ENCODE measurements at places on chromosomes 5 and 9.

GRCh38 chr5:139960723-139961383 is 82.2 kb downstream of the NRG2 start:
- DNase-seq = no peak

DNA sequence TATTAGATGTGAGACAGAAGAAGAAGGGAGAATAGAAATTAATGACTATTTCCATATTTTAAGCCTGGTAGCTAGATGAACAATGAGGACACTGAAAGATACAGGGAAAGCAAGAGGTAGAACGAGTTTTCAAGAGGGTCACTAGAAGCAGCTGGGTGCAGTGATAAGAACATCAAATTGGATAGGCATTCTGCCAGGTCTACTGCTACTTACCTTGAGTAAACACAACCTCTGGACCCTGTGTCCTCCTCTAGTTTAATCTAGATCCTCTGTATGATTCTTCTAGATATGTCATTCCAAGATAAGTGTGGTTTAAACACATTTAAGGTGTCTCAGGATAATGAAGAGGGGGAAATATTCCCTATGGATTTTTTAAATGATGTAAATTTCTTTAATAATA is 31.2 kb downstream of the OTP start:
- DNase-seq = no peak

- no peak for DNase-seq
Observed at GRCh38 chr9:83981126-83981871, 694 bp downstream of the RMI1 start.

- DNase-seq = peak; percentile 42
Observed at GRCh38 chr5:91049800-91050199, 333.3 kb downstream of the ARRDC3 start.

DNA sequence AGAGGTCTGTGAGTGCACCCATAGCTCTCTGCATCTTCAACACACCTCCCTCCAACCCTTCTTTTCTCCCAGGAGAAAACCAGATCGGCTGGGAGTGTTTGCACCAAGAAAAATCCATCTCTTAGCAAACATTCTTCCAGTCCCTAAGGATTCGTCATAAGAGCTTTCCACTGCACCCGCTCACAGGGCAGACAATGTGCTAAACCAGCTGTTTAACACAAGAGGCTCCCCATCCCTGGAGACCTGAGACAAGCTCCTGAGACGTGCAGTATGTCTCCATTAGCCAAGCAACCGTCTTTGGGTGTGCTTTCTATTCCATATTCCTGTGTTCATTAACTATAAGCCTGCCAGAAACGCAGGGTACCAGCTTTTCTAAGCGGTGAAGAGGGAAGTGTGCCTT is 93.6 kb upstream of the ZNF462 start:
- DNase-seq = no peak

DNA sequence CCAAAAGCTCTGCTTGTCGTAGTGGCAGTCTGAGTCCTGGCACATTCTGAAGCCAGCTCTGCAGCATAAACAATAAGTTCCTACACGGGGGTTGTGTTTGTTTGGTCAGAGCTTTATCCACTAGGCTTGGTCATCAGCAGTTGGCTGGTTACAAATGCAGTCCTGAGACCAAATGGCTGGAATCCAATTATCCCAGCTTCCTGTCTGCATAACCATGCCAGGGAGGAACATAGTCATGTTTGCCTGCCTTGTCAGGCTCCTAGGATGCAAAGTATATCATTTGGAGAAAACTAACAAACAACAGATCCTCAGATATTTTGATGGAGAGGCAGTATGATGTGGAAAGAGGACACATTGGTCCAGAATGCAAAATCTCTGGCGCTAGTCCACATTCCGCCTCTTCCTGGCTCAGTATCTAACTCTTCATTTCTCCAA is 85.8 kb downstream of the FBXO38 start:
- no peak for DNase-seq

DNA sequence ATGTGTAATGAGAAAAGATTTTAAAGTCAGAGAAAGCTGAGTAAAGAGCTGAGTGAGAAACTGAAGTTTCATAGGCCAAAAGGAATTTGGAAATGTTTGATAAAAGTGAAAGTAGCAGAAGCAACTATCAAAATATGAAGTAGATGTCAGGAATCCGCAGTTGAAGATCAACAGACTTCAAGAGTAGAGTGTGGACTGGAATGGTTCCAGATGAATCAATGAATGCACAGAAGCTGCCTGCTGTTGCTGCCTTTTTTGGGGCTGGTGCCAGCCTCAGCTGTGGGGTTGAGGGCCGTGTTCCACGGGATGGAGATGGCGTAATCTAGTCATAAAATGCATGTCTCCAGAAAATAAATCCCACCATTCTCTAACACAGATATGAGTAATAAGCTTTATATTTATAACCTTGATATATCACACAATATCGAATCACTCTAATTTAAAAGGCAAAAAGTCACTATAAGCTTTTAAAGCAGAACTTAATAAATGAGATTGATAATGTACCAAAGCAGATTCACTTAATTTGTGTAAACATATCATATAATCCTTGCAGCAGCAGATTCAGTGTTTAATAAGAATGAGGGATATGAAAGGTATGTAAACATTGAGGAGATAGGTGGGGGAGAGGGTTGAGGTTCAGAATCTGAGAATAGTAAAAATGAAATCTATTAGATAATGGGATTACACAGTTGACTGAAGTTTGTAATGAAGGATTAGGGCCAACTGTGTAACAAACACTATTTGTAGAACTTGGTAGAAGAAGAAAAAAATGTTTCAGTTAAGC is 652.3 kb upstream of the FTMT start:
- DNase-seq = no peak

DNA sequence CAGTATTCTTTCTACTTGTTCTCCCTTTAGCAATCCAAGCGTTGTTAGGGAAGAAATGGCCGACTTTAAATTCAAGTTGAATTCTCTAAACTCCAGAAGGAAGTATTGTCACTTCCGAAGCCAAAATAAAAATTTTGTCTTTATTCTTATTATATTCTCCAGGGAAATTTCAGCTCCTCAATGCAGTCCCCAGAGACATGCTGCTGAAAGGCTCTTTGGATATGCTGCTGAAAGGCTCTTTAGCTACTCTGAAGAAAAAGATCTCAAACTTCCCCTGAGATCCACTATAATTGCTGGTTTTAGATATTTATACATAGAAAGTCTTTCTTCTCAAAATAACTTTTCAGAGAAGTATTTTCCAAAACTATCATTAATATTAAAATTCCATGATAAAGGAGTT is 92.3 kb upstream of the PARP8 start:
- no peak for DNase-seq

DNA sequence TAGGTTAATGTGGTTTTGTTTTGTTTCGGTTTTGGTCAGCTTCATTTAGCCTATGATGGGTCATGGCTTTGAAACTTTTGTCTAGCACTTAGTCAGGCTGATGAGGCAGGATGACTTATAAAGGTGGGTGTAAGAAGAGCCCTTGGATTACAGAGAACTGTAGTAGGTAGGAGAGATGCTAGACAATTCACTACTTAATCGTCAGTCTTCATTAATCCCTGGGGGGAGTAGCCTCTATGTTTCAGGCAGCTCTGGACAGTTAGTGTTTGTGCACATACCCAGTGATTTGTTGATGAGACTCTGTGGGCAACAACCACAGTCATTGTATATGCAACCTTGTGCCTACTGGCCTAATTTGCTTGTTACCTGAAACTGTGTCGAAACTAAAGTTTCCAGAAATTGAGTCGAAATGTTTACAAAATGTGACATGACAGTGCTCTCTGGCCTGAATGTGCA is 113.3 kb downstream of the MTREX start:
- DNase-seq = no peak

DNA sequence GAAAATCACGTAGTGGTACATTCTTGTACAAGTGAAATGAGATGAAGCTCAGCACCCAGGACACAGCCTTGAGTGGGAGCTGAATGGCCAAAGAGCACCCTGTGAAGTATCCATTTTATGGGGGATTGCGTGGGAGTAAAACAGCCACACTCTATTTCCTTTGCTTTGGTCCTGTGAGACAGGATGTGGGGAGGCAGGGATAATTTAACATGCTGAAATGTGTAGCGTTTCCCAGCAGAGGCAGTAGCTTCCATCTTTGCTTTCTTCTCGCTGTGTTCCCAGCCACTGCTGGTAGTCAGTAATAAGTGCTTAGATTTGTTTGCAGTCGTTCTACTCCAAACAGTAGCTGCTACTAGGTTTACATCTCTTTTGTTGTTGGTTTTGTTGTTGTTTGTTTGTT is 4.4 kb downstream of the IL31RA start:
- DNase-seq = no peak

DNA sequence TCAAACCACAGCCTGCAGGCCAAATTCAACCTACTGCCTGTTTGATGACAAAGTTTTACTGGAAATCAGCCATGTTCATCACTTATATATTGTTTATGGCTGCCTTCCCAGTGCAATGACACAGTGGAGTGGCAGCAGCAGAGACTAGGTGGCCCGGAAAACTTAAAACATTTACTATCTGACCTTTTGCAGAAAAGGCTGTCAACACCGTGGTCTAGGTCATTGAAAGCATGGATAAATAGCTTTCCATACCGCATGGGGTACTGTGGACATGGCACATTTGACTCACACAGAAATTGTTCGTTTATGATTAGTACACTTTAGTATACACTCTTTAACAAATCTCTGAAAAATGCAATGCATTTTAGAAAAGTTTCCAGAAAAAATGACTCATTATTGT is 298.3 kb upstream of the EFNA5 start:
- no peak for DNase-seq

- no peak for DNase-seq
Observed at GRCh38 chr5:95743877-95744276, 12.7 kb downstream of the RHOBTB3 start.

DNA sequence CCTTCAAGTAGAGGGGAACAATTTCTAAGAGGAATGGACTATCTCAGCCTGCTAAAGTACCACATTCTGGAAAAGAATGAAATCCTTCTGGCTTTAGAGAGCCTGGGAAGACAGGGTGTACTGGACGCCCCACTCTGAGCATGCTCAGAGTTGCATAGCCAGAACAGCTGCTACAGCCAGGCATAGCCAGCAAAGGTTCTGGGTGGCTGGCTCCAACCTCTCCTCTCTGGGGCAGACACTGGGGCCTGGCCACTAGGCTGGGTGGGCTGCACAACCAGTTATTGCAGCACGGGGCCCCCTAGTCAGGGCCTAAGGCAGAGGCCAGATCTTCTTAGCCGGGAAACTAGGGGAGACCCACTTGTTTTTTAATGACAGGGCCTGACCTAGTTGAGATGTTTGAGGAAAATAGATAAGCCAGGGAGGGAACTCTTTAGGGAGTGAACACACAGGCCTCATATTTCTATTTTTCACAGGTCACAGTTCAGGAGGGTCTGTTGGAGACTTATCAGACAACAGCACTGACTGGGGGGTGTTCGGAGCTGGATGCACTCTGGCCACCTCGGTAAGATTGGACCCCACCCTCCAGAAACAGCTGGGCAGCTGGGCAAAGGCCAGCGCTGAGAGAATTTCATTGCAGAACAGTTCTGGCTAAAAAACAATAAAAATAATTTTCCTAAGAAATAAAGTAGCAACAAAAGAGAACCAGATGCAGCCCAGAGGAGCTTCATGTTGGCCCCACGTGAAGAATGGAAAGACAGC is 142.9 kb downstream of the LPAR1 start:
- no peak for DNase-seq

DNA sequence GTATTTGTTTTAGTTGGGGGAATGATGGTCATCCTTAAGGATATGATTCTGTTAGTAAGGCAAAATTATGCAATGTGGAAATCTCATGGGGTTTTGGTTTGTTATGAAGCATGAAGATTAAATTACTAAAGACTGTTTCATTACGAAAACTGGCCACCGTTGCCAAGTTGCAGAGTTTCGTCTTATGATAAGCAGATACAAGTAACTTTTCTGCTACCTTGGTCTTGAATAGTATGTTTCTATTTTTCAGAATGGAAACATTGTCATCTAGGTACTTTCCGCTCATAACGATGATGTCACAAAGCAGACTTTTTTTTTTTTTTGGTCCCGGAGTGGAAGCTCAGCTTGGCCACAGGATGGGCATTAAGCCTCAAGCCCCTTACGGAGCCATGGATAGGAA is 4.2 kb downstream of the CCNI2 start:
- no peak for DNase-seq

DNA sequence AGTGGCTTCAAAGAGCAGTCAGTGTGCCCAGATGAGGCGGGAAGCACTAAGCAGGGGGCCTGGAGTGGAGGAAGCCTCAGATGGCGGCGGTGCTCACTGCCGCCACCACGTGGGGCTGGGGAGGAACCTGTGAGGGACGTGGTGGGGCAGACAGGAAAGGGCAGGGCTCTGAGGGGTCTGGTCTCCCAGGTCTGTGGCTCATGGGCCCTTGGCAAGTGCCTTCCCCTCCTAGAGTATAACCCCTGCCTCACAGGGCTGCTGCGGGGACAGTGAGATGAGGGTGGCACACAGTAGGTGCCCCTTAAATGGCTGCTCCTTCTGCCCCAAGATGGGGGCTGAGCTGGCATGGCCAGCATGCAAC is 26.6 kb downstream of the NR5A1 start:
- DNase-seq = no peak

GRCh38 chr9:14300040-14300439 is 13.9 kb downstream of the NFIB start:
- no peak for DNase-seq

DNA sequence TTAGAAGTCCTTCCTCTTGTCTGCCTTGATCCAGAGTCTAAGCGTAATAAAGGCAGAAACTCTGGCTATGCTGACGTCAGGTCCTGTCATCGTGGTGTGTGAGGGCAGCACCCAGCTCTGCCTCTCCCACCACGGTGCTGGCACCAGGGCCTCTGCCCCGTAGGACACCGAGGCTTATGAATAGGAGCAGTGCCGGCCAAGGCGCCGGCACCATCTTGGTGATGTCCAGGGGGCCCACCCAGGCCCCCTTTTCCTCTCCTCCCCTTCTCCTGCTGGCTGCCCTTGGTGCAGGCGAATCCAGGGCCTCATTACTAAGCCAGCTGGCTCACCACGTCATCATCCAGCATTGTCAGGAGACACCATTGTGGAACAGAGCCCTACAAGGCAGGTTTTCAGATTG is 252.3 kb downstream of the FANCC start:
- no peak for DNase-seq

DNA sequence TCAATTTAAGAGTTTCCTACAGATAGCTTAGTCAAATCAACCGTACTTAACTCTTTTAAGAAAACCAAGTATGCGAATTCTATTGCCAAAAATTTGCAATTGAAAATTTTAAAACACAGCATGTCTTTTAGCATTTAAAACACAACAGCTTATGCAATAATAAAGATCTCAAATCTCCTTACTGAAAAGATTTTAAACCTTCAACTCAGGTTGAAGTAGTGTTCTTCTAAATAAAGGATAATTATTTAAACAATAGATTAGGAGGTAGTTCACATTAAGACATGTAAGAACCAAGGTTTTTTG is 5.5 kb downstream of the NR3C1 start:
- no peak for DNase-seq

DNA sequence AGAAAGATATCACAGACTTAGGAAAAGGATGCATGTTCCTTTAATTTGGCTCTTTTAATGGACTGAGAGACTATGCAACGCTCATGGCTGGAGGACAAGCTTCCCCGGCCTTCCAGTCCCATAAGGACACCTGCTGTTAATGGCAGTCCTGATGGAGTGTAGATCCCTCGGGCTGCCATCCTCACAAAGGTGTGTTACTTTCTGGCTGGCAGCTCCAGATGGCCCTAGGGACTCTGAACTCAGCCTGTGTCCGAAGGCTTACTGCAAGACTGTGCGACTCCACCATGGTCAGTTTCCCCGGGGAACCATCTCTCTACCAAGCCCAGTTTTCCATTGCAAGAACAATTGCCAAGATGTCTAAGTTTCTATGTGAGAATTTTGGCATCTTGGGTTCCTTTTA is 25.5 kb upstream of the KCNIP1 start:
- no peak for DNase-seq

Measured in kidney epithelial cell (primary cell).